Calu3 (cell line): ENCODE measurements at places on chromosomes 4 and X. TPM values are rescaled to one million over a fixed set of nuclear protein-coding genes. Genes with fewer than 3 reads are reported as not detected.

Gene TREX2
- 2.0 and 2.2 TPM in 2 replicates for total RNA-seq

Gene NUDT10
- not detected in 2 replicates for total RNA-seq

Gene DIPK2B
- total RNA-seq: not detected in 2 replicates

Gene SH3RF1
- 64.6 and 70.1 TPM in 2 replicates for total RNA-seq

Gene GLOD5
- total RNA-seq: not detected in 2 replicates

Gene PABPC1L2B
- not detected in 2 replicates for total RNA-seq

Gene ZAR1
- total RNA-seq: not detected in 2 replicates

Gene DNAAF6
- not detected in 2 replicates for total RNA-seq

Gene XPNPEP2
- total RNA-seq: not detected in 2 replicates

Gene RGN
- total RNA-seq: 0.42 TPM in 1 of 2 replicates, not detected in the other

Gene FGG
- total RNA-seq: 0.24 TPM in 1 of 2 replicates, not detected in the other

Gene TMEM144
- total RNA-seq: 6.0 and 11.8 TPM in 2 replicates

Gene LPAR4
- not detected in 2 replicates for total RNA-seq

Gene FAM149A
- 36.3 and 45.5 TPM in 2 replicates for total RNA-seq

Gene TMSB15A
- 1.8 and 1.9 TPM in 2 replicates for total RNA-seq

Gene HTR2C
- total RNA-seq: not detected in 2 replicates

Gene PROM1
- total RNA-seq: 43.8 and 73.9 TPM in 2 replicates

Gene KIAA1210
- total RNA-seq: 0.09 TPM in 1 of 2 replicates, not detected in the other
